ENCODE measurements at places on chromosomes 12 and 14.

DNA sequence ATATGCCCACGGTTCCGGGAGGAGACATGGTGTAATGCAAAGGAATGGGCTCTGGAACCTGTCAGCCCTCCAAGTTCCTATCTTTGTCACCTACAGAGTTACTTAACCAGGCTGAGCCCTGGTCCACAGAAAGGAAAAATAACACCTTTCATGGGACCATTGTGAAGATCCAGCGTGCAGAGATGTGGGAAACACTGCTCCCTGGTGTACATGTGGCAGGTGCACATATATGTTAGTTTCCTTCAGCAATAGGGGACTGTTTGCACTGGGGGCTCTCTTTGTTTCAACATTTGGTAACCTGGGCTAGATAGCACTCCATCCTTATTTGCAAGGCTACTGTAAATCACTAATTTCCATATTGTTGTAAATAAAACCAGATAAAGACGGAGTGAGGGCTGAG is 72.3 kb downstream of the ANO2 start:
- DNase-seq: peak; percentile 17

GRCh38 chr14:57847096-57847495 is 18.8 kb downstream of the SLC35F4 start:
- peak; percentile 71 for DNase-seq

GRCh38 chr12:12755923-12756322 is 29.5 kb upstream of the APOLD1 start:
- DNase-seq: no peak

GRCh38 chr14:90839889-90840266 is 23.6 kb upstream of the TTC7B start:
- DNase-seq: no peak

GRCh38 chr12:26238341-26239121 is 43.2 kb downstream of the SSPN start:
- peak; percentile 31 for DNase-seq

GRCh38 chr14:77120771-77121743 is 20.5 kb downstream of the ZDHHC22 start:
- no peak for DNase-seq

All from fibroblast of skin of left quadriceps (primary cell).